Ascending aorta (tissue), 2 donors: ENCODE measurements at places on chromosomes 2 and 18. TPM values are rescaled to one million over a fixed set of nuclear protein-coding genes. Genes with fewer than 3 reads are reported as not detected.

The CYTIP gene
- 5.5 TPM for total RNA-seq

GRCh38 chr2:139825726-139826125 is 1045.5 kb upstream of the NXPH2 start:
- no peak for DNase-seq

- DNase-seq: no peak
Measured at GRCh38 chr2:29347774-29348461, 232.7 kb downstream of the CLIP4 start.

GRCh38 chr18:29596959-29597358 is 1420.0 kb upstream of the CDH2 start:
- no peak for DNase-seq

GRCh38 chr2:50395605-50396297 is 636.2 kb downstream of the NRXN1 start:
- DNase-seq: no peak

- DNase-seq: no peak
Measured at GRCh38 chr2:133265432-133265949, 302.8 kb downstream of the NCKAP5 start.

GRCh38 chr2:147488472-147488871 is 356.4 kb upstream of the ACVR2A start:
- no peak for DNase-seq

The STON1 gene
- 23.4 TPM for total RNA-seq

The CABYR gene
- total RNA-seq: not detected

DNA sequence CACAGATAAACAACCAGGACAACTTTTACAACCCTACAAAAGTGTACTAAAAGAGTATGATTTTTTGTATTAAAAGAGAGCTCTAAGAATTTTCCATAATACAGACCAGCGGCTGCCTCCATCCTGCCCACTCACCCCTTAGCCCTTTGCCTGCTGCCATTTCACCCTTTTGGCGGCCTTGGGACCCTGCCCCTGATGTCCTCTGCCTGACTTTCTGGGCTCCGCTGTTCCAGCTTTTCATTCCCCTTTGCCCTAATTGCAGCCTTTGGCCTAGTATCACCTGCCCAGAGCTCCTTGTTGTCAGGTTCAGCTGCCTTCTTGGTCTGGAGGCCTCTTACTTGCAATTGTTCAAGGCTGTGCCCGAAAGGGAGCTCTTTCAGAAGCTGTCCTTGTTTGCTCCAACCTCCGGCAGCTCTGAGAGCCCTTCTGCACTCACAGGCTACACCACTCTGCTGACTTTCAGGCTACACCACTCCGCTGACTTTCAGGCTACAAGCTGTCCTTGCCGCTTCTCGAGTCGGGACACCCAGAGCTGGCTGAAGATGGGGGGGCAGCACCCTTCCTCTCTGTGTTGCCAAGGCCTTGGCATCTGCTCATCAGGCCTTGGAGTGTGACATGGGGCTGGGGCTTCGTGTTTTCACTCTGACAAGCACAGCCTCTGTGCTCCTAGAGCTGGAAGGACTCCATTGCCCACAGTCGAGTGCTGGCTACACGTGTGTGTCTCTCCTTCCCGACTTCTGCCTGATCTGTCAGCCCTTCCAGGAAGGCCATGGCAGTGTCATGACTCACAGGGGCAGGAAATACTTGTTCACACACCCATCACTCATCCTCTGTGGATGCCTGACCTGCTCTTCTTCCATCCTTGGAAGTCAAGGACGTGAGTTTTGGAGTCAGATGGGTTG is 43.1 kb upstream of the HDAC4 start:
- no peak for DNase-seq
